ENCODE measurements at places on chromosomes 2 and 18. TPM values are rescaled to one million over a fixed set of nuclear protein-coding genes. Genes with fewer than 3 reads are reported as not detected.
A peak's percentile ranks its signal among the peaks of the same experiment; 100 is the strongest.

GRCh38 chr2:52500561-52500960, 1267.0 kb upstream of the CHAC2 start:
- H3K4me1 ChIP-seq = no peaks in the 10 kb centered on the region
- H3K36me3 ChIP-seq = no peaks in the 10 kb centered on the region
- no peak overlapping the region for H3K4me3 ChIP-seq
- DNase-seq = no peak
- H3K27ac ChIP-seq = no peak overlapping the region

DNA sequence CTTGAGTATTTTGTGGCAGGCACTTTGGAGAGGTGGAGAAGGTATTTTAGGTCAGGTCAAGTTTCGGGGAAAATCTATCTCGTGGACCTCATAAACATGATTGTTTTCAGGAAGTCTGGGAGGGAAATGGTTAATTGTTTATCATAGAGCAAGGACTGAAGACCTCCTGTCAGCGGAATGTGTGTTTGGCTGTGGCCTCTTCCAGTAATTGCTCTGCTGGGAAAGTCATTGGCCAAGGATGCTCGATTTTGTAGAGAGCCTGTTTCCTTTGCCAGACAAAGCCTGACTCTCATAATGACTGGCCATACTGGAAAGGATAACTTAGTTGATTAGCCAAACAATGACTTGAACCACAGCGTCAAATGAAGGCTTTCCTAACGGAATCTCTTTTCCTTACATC, 30.0 kb downstream of the IL1R2 start:
- peaks cover 58% of the 10 kb centered on the region for H3K4me1 ChIP-seq
- H3K36me3 ChIP-seq = peaks cover 22% of the 10 kb centered on the region
- no peak overlapping the region for H3K4me3 ChIP-seq
- peaks cover 2% of the 10 kb centered on the region for H3K27me3 ChIP-seq
- no peak for DNase-seq

The THSD7B gene
- not detected for total RNA-seq

DNA sequence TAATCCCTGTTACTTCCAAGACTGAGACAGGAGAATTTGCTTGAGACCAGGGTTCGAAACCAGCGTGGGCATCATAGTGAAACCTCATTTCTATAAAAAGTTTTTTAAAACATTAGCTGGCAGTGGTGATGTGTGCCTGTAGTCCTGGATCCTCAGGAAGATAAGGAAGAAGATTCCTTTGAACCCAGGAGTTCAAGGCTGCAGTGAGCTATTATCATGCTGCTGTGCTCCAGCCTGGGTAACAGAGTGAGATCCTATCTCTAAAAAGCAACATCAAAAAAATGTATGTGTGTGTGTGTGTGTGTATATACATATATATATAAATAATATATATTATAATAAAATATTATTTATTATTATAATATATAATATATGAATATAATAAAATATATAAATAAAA, 1417.6 kb upstream of the CDH2 start:
- H3K4me3 ChIP-seq = no peak overlapping the region
- DNase-seq = peak; percentile 6
- no peaks in the 10 kb centered on the region for H3K36me3 ChIP-seq
- H3K27me3 ChIP-seq = no peaks in the 10 kb centered on the region
- no peak overlapping the region for H3K27ac ChIP-seq

DNA sequence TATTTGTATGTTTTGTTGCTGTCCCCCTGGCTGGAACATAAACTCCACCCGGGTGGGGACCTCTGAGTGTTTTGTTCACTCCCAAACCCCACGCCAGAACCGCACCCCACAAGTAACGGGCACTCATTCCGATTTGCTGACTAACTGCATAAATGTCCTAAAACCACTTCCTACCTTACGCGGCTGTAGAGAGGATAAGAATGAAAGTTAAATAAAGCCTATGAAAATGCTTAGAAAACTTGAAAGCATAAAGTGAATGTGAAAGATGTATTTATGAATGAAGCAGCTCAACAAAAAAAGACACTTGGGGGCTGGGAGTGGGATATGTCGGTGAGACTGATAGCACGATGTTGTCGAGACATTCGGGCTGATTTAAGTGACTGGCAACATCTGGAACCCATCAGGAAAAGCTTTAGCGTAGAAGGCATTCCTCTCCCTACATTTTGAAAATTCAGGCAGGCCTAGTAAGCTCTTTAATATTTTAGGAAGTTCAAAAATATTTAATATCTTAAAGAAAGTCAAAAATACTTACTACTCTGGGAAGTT, 206.7 kb downstream of the SH3RF3 start:
- H3K4me3 ChIP-seq = peak overlapping the region; percentile 52
- no peaks in the 10 kb centered on the region for H3K36me3 ChIP-seq
- peak; percentile 50 for DNase-seq
- H3K4me1 ChIP-seq = peaks cover 32% of the 10 kb centered on the region
- peak overlapping the region; percentile 7 for H3K27ac ChIP-seq
- peaks cover 8% of the 10 kb centered on the region for H3K27me3 ChIP-seq

- no peak overlapping the region for H3K27ac ChIP-seq
- no peaks in the 10 kb centered on the region for H3K4me1 ChIP-seq
- H3K36me3 ChIP-seq = peaks cover 4% of the 10 kb centered on the region
- H3K27me3 ChIP-seq = no peaks in the 10 kb centered on the region
Measured at GRCh38 chr2:24734741-24735140, 58.5 kb downstream of the PTRHD1 start.

DNA sequence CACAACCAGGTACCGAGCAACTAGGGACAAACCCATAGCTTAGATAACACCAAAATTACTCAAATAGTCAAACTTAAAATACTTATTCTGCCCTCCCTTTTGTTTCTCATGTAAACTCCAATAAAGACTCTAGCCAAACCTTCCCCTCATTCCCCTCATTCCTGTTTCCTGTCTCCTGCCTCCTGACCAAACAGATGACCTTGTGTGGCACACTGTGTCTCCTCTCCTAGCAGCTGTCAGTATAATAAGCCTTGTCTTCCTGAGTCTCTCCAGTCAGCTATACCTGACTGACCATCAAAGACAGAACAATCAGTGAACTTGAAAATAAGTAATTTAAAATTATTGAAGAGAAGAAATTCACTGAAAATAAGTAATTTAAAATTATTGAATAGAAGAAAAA, 14.3 kb downstream of the SULT1C4 start:
- no peaks in the 10 kb centered on the region for H3K36me3 ChIP-seq
- H3K27ac ChIP-seq = no peak overlapping the region
- H3K4me1 ChIP-seq = no peaks in the 10 kb centered on the region
- peaks cover 7% of the 10 kb centered on the region for H3K27me3 ChIP-seq

The ALPI gene
- total RNA-seq = not detected

The GPR45 gene
- total RNA-seq = not detected

DNA sequence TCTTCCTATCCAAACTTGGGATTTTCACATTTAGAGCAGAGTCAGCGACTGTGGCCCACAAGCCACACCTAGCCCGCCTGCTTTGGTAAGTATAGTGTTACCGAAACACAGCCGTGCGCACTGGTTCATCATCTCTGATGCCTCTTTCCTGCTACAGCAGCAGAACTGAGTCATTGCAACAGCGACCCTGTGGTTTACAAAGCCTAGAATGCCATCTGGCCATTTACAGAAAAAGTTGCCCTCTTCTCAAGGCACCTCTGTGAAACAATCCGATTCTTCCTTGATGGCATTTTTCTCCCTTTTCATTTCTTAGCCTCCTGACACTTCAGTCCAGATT, 10.7 kb upstream of the IAH1 start:
- H3K27me3 ChIP-seq = no peaks in the 10 kb centered on the region
- H3K4me1 ChIP-seq = peaks cover 9% of the 10 kb centered on the region
- H3K4me3 ChIP-seq = no peak overlapping the region
- peak overlapping the region; percentile 62 for H3K27ac ChIP-seq

GRCh38 chr2:181853696-181854095, 37.8 kb upstream of the ITPRID2 start:
- H3K36me3 ChIP-seq = no peaks in the 10 kb centered on the region
- no peak for DNase-seq
- H3K4me3 ChIP-seq = no peak overlapping the region

GRCh38 chr2:96150007-96150640, 4.9 kb upstream of the DUSP2 start:
- H3K4me1 ChIP-seq = peaks cover 82% of the 10 kb centered on the region
- H3K4me3 ChIP-seq = no peak overlapping the region
- no peak for DNase-seq
- H3K27me3 ChIP-seq = no peaks in the 10 kb centered on the region
- H3K36me3 ChIP-seq = peaks cover 4% of the 10 kb centered on the region

The FBXO15 gene
- total RNA-seq = 1.4 TPM

The ZNF516 gene
- 6.8 TPM for total RNA-seq

GRCh38 chr2:235762832-235763598, 269.2 kb downstream of the AGAP1 start:
- no peak overlapping the region for H3K4me3 ChIP-seq
- H3K27ac ChIP-seq = no peak overlapping the region
- peaks cover 5% of the 10 kb centered on the region for H3K27me3 ChIP-seq
- no peak for DNase-seq

The TBR1 gene
- total RNA-seq = not detected
